ENCODE measurements at places on chromosomes 3 and 15. TPM values are rescaled to one million over a fixed set of nuclear protein-coding genes. Genes with fewer than 3 reads are reported as not detected.

DNA sequence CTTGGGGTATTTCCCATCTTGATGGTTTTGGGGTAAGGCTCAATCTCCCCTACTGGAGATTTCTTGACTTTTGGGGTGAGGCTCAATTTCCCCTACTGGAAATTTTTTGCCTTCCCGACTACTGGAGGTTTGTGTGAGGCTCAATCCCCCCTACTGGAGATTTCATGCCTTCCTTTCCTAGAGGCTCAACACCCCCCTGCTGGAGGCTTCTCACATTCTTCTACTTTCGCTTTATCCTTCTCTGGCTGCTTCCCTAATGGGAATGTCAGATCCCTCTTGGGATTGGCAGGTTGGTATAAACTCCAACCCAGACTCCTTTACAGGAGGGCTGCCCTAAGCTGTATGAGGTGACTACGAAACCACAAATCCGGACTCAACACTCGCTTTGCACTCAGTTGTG lies 49.2 kb downstream of the KATNBL1 start:
- DNase-seq = no peak

DNA sequence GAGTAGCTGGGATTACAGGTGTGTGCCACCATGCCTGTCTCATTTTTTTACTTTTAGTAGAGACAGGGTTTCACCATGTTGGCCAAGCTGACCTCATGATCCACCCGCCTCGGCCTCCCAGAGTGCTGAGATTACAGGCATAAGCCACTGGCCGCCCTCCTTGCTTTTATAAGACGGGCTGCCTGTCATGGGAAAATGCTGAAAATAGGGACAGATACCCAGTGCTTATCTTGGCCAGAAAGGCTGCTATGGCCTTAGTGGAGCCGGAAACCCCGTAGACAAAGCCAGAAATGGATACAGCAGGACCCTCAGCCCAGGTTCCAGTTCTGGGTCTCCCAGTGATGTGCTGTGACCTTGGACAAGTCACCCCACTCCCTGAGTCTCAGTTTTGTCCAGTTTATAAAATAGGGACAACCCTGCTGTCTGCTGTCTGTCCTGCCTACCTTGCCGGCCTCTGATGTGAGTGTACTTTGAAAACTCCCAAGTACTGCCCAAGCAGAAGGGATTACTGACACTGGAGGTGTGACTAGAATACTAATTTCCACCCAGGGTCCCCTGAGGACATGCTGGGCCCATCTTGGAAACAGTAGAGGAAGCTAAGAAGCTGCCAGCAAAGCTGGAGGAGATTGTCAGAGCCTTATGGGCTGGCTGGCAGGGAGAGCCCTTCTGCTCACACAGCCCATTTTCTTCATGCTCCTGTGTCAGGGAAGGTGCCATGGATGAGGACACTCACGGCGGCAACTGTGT lies 59.6 kb downstream of the BDH1 start:
- DNase-seq = no peak

DNA sequence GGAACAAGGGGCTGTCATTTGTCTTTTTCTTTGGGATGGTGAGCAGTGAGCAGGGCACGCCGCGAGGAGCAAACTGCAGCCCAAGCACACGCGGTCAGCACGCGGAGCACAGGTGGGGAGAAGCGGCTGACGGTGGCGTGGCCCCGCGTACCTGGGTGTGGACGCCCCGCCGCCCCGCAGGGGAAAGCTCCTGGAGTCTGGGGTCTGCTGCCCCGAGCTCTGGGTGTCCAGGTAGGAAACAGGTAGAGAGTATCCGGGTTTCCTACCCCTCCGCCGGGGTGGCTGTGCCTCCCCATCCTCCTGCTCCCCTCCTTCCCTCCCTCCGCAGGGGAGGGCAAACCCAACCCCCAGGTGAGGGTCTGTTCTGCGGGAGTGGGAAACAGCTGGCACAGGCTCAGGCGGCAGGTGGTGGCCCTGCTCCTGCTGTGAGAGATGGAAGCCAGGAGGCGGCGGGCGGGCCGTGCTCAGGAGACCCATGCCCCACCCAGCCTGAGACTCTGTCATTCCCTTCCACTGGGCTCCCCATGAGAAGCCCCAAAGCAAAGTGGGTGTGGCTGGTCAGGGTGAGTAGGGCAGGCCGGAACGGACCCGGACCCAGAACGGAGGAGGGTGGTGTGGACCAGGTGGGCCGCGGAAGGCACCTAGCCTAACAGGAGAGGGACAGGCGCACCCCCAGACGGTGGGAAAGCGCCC lies 56.9 kb upstream of the CGNL1 start:
- DNase-seq = no peak

DNA sequence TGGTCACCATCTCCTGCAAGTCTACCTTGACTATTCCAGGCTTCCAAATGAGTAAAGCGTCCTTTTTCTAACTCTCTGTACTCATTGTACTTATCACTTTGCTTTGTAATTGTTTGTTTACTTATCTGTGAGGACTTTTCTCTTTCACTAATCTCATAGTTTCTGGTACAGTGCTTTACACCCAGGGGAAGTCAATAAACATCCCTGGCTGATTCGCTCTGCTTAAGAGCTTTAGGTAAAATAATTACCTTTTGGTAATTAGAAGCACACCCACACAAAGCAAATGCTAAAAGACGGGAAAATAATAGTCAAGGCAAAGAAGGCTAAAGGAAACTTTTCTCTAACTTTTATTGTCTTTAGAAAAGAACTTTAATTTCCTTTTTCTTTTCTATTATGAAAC lies 466.9 kb upstream of the ROBO1 start:
- DNase-seq = no peak

Gene IP6K2
- total RNA-seq = 67.0 TPM

Data from spinal cord (tissue), 10 donors.